ENCODE measurements at places on chromosomes 11 and 22.

DNA sequence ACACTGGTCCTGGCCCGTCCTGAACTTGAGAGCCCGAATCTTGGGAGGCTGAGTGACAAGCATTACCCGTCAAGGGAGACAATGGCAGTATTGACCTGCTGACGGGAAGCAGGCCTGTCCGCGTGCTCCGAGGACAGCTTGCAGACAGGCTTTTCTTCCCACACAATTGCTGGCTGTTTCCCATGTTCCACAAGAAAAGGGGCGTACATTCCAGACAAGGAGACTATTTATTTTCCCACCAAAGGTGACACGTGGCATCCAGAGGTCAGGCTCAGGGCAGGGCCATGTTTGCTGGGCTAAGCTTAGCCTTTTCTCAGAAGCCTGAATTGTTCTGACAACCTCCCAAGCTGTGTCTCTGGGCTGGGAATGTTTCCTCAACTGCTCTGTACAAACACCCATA, 86.9 kb upstream of the SPON1 start:
- no peak for DNase-seq

GRCh38 chr11:46778416-46778815, 59.4 kb downstream of the F2 start:
- no peak for DNase-seq

GRCh38 chr11:122022646-122023045, 93.4 kb downstream of the BLID start:
- DNase-seq = no peak

- no peak for DNase-seq
These were observed 34.6 kb upstream of the BID start for GRCh38 chr22:17808693-17809403.

DNA sequence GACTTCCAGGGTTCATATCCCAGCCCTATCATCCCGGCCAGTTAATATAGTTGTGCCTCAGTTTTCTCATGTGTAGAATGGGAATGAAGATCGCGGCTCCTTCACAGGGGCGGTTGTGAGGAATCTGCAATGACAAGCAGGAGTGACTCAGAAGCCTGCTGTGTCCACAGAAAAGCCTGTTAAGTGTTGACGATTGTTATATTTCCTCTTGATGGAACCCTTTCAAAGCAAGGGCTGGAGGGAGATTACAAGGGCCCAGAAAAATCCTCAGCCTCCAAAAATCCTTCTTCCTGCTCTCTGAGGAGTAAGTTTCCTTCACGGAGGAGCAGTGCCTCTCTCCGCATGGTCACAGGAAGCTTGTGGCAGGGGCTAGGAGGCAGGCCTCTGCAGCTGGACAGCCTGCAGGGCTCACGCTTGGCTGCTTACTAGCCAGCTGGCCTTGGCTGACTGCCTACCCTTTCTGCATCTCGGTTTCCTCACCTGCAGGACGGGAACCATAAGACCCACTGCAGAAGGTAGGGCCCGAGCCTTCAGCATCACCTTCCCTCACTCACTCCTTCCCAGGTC, 63.4 kb downstream of the CACNG2 start:
- no peak for DNase-seq

DNA sequence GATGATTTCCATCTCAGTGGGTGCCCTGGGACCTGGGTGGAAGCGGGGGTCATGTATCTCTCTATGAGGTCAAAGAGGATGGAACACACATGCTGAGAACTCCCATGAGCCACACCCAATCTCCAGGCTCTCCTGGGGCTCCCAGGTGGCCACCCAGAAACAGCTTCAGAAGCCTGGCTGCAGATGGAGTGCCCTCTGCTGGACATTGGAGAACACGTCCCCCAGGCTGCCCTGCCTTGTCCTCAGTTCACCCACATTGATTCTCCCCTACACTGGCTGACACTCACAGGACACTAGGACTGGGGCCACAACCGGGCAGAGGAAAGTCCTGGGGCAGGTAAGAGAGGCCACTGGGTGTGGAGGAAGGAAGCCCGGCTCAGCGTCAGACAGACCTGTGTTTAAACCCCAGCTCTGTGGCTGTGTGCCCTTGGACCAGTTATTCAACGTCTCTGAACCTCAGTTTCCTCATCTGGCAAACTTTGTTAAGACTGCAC, 4.5 kb upstream of the NOL12 start:
- peak; percentile 70 for DNase-seq

- no peak for DNase-seq
These were observed 268.4 kb downstream of the FAM76B start for GRCh38 chr11:95521133-95521542.
